A673 (cell line): ENCODE measurements at places on chromosomes 2 and 18. TPM values are rescaled to one million over a fixed set of nuclear protein-coding genes. Genes with fewer than 3 reads are reported as not detected.
A peak's percentile ranks its signal among the peaks of the same experiment; 100 is the strongest.

TAF4B gene
- 2.0 and 2.5 TPM in 2 replicates for total RNA-seq

CNDP1 gene
- total RNA-seq, result not detected in 2 replicates

GRCh38 chr18:7492385-7492784 lies 74.7 kb upstream of the PTPRM start:
- DNase-seq, result no peak

AGBL5 gene
- 64.1 and 72.8 TPM in 2 replicates for total RNA-seq

GRCh38 chr2:112151271-112151670 lies 13.1 kb downstream of the FBLN7 start:
- DNase-seq, result no peak

GRCh38 chr2:134774786-134775641 lies 56.2 kb upstream of the TMEM163 start:
- DNase-seq, result peak; percentile 30

DNA sequence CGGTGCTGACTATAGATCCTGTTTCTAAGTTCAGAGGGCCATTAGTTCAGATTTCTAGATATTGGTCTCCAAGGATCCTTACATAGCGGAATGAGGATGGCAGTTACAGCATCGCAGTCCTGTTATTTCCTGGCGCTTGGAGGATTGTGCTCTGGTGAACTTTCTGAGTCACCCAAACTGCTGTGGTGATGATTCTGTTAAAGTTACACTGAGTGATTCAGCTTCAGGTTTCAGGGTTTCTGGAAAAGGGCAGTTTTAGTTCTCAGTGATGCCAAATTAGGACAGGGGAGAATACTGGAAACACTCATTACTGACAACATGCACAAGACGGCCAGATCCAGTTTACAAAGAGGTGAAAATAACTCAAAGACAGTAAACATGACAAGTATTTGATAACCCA lies 52.1 kb upstream of the ANKRD62 start:
- no peak for DNase-seq

DNA sequence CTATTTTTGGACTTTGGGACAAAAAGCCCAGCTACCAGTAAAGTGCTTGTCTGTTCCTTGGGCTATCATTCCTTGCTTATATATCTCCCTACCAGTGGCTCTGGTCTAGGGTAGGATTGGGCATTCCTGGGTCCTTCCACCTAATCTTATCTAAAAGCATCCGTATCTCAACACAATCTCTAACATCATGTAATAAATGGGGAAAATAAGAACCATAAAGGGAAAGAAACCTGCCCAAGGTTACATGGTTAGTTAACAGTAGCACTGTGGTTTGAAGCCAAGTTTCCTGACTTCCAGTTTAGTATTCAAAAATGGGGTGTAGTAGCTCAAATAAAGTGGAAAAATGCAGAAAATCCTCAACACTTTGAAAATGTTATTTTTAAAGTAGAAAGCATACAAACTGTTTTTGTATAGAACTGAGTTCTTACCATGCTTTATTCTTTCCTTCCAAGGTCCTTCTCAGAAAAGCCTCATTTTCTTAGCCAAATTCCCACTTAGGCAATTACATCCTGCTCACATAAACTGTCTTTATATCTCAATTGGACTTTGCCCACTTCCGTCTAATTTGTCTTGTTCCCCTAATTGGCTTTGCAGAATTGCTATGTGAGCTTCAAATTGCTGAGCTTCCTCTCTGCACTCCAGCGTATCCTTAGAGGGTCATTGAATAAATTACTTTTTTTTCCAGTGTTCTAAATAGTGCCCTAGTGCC lies 273.1 kb upstream of the UBE2E3 start:
- no peak for DNase-seq

DNA sequence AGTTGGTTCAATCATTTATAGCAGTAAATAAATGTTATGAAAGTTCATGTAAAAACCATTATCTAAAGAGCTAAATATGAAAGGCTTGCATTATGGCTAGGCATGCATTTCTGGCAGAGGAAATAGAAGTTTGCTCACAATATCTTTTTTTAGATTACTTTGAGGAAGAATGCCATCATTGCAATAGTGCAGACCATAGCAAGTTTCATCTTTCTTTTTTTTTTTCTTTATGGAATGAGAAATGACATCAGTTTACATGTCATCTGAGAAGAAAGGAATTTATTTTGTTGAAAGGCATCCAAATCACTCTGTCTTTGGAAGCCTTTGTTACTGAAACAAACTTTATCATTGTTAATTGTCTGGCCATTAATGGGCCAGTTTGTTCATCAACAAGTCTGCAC lies 74.5 kb upstream of the NCKAP5 start:
- DNase-seq, result no peak

GRCh38 chr18:55054021-55054990 lies 95.0 kb upstream of the CCDC68 start:
- DNase-seq, result no peak

ASTL gene
- not detected in 2 replicates for total RNA-seq

SRD5A2 gene
- not detected in 2 replicates for total RNA-seq

DNA sequence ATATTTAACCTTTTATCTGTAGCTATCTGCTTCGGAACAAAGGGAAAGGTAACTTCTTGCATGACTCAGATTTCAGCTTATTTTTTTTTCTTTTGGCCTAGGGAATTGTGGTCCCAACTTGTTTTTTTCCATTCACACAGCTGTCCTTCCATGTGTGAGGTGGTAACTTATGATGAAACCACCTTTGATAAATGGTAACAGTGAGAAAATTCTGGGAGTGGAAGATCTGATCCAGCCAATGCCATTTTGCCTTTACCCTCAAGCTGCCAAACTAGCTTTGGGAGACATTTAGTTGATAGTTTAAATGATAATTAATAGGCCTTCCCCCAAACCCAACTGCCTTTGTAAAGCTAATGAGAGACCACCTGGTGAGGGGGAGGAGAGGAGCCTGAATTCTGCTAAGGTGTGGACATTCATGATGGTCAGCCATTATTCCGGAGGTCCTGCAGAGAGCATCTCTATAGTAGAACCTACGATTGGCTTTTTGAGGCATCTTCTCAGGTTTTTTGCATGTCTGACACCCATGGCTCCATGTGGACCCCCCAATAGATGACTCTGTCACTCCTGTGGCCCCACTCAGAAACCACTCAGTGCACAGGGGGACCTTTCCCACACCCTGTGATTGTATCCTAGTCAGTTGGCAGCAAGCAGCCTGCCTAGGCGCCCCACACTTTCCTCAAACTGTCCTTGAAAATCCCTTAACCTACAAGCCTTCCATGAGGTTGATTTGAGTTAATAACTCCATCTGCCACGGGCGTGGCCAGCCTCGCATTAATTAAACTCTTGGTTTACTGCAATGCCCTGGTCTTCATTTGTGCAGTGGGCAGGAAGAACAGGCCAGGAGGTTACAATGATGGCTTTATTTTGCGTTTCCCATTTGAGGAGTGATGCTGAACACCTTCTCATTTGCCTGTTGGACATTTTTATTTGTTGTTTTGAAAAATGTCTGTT lies 263.5 kb upstream of the PXDN start:
- DNase-seq, result no peak

GRCh38 chr18:37378336-37379010 lies 187.1 kb downstream of the CELF4 start:
- DNase-seq, result no peak

DNA sequence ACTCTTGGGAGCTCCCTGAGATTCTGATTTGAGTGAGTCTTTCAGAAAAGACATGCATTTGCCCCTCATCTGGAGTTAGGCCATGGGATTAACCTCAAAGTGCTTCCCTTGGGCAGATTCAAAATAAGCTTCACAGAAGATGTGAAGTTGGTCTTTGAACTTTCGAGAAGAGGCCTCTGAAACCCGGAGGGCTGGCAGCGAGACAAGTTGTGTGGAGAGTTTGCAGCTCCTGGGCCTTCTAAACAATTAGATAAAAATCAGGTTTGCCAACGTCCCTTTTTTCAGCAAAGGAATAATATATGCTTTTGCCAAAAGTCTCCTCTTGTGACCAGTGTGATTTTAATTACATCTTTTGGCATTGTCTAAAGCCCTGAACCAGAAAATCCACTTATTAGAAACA lies 489.7 kb downstream of the SOX11 start:
- DNase-seq, result no peak

DNA sequence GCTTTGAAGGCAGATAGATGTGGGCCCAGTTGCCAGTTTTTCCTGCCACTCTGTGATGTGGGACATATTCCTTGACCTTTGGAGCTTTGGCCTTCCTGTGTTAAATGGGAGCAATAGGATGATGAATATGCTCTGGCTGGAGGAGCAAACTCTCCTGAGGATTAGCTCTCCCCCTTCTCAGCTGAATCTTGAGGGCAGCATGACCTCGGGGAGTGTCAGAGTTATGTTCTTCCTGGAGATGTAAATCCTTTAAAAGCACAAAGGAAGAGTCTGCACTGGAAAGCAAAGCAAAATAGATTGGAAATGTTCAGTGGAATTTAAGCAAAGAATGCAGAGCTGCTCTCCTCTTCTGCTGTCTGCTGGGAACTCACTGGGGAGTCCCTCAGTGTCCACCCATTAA lies 160.1 kb downstream of the ALK start:
- no peak for DNase-seq

DUSP19 gene
- total RNA-seq, result 5.2 and 6.4 TPM in 2 replicates

MAP3K19 gene
- total RNA-seq, result not detected in 2 replicates

DNA sequence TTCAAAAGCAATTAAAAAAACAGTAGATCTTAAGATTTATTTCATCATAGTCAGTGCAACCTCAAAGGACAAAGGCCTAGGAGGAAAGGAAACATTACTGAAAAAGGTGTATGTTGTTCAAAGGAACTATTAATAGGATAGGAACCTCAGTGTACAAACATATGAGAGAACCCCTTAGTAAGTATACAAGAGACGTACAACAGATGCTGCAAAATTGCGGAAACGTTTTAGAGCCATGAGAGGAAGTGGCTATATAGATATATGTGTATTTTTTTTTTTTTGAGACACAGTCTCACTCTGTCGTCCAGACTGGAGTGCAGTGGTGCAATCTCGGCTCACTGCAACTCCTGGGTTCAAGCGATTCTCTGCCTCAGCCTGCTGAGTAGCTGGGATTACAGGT lies 22.2 kb downstream of the PIK3C3 start:
- DNase-seq, result no peak

GRCh38 chr2:194992648-194993047 lies 664.4 kb upstream of the SLC39A10 start:
- no peak for DNase-seq

- no peak for DNase-seq
Observed at GRCh38 chr2:196607073-196607472, 32.4 kb upstream of the CCDC150 start.

DSG3 gene
- 0.04 TPM in 1 of 2 replicates, not detected in the other for total RNA-seq

DNA sequence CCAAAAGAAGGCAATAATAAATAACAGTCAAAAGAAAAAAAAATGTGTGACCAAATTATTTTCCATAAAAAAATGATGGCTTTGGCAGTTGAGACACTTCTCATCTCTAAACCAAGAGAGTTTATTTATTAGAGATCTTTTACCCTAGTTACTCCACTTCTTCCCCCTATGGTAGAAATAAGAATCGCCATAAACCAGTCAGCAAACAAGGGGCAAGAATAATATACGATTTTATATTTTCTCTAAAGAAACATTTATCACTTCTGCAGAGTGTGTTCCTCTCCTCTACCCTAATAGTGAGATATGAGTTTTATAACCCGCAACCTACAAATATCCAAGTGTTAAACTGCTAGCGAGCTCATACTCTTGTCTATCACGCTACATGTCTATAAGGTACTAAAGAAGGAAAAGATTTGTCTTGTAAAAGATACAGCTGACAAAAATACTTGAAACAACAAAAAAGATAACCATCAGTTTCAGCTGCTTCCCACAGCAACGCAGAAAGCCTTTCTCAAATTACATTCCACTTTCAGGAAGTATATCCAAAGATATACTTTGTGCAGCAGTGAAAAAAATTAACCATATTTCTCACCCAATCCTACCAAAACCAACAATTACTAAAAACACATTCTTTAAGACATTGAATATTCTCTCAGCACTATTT lies 2.3 kb downstream of the RNF103 start:
- DNase-seq, result no peak

- DNase-seq, result no peak
Observed at GRCh38 chr2:68157002-68157401, 686 bp upstream of the PNO1 start.

DNA sequence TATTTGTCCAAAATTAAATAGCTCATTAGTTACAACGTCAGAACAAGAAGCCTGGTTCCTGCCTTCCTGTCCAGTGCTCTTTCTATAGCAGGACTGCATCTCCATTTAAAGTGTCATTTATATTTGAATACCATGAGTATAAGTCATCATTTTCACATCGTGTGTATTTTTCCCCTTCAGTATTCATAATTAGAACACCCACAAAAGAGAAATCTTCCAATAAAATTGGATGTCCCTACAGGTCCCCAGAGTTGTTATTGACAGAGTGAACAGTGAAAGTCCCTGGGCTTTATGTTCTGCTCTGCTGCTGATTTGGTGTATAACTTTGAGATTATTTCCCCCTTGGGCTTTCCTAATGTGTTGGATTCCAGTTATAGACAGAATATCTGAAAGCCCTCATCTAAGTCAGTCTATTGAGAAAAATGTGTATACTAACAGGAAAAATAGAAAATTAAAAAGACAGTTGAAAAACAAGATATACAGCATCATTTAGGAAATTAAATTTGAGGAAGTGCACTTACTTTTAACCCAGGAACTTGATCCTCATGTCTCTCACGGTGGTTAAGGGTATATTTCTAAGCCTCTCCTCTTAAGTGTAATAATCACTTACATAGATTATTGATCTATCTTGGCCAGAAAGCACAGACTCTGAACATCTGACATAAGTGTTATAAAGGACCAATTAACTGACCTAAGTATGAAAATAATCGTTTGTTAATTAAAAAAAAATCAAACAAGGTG lies 15.2 kb upstream of the REV1 start:
- DNase-seq, result no peak

GRCh38 chr2:223221139-223221835 lies 169.3 kb downstream of the KCNE4 start:
- DNase-seq, result no peak

- DNase-seq, result no peak
Observed at GRCh38 chr2:215479121-215479520, 43.3 kb upstream of the FN1 start.

VAMP5 gene
- 2.1 and 3.8 TPM in 2 replicates for total RNA-seq

DNA sequence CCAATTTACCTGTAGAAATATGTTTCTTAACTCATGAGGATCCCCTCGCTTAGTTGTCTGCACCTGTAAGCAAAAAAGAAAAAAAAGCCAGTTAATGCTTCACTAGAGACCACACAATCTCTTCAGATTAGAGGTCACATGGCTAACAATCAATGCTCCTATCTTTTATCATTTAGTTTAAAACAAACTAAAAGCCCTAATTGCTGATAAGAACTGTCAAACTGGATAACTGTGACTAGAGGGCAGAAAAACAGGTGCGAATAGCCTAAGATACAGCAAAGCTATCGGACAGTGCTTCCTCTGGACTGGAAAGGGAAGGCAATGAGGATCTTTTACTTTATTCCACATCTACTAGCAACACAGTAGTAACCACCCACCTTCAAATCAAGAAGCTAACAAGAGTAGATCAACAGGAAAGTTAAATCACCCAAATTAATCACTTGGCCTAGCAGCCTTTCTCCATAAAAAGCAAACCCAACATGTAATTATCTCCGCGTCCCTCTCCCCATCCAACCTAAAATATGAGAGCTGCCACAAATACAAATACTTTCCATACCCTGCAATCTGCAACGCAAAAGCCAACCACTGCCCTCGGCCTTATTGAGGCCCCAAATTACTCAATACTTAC lies 734 bp downstream of the SLC25A12 start:
- DNase-seq, result no peak

ACMSD gene
- not detected in 2 replicates for total RNA-seq

PCARE gene
- total RNA-seq, result not detected in 2 replicates
